ENCODE measurements at places on chromosomes 1 and 21.

- DNase-seq, result no peak
Observed at GRCh38 chr21:34100337-34100736, 27.0 kb downstream of the MRPS6 start.

DNA sequence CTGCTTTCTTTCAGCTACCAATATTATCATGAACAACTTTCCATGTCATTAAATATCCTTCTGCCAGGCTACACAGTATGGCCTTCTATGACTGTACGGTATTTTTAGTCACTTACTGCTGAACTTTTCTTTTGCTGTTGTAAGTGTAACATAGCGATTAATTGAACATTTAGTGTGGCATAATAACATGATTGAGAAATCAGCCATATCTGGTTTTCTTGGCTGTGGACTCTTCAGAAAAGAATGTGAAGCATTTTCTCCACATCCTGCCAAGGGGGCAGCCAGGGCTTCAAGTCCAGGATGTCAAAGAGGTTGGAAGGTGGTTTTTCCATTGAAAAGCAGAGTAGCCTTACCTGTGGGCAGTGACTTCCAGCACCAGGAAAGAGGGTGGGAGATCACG, 8.8 kb upstream of the AHCYL1 start:
- no peak for DNase-seq

DNA sequence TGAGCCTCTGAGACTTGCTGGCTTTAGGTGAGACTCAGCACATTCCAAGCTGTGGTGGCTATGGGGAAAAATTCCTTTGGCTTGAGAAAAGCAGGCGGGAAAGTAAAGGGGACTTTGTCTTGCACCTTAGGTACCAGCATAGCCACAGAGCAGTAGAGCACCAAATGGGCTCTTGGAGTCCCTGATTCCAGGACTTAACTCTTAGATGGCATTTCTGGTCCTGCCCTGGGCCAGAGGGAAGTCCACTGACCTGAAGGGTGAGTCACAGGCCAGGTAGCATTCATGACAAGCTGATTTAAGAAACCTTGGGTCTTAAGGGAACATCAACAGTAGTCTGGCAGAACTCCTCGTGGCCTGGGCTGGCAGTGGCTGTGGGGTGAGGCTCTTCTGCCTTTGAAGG, 344.7 kb downstream of the DUSP10 start:
- DNase-seq, result no peak

DNA sequence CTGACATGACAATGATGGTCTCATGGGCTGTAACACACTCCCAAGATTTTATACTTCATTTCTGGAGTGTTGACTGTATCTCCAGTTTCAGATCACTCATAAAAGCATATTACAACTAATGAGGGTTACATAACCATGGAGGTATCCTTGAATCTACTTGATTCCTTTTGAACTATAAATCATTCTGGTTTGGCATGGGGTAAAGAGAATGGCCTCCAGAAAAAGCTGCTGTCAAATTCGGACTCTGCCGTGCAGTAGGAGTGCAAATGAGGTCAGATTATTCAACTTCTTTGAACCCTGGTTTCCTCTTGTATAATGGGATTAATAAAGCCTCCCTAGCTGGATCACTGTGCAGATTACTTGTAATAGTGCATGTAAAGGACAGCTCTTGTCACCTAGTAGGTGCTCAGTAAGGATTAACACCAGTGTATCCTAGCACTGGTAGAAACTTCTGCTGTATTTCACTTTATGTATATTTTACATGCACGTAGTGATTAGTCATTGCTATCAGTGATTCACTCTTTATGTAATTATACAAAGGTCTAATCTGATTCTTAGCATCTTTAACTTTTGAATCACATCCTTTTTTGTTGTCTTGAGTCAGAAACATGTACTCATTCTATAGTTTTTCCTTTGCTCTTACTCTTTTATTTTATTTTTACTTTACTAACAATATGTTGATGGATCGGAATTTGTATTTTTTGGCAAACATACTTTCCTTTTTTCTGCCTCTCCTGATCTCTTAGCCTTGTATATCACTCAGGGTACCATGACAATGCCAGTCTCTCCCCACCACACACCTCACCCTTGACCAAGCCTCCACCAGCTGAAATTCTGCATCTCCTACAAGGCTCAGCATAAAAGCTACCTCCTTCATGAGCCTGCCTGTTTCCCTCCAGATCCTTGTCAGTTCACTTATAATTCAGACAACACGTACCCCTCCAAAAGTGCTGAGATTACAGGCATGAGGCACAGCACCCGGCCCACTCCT, 3.2 kb downstream of the LRRC8C start:
- DNase-seq, result peak; percentile 52

- no peak for DNase-seq
Observed at GRCh38 chr21:43938751-43939442, 73.2 kb upstream of the TRAPPC10 start.

GRCh38 chr1:154966111-154966510, 4.4 kb downstream of the SHC1 start:
- DNase-seq, result no peak

GRCh38 chr1:153271711-153272110, 12.2 kb downstream of the LORICRIN start:
- DNase-seq, result no peak

DNA sequence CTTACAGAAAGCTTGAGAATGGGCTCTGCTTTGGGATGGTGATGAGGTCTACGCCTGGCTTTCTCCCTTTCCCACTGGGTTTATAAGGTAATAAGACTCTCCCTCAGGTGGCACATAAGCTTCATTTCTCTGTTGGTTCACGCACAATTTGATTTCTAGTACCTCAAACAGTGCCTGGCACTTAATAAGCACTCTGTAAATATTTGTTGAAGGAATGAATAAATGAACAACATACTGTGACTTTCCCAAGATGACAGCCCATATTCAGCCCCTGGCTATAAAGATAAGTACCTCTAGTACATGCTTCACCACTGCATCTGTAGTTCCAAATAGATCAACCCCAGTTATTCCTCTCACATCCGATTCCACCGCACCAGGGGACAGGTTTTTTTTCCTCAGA, 17.8 kb downstream of the COPA start:
- DNase-seq, result no peak

DNA sequence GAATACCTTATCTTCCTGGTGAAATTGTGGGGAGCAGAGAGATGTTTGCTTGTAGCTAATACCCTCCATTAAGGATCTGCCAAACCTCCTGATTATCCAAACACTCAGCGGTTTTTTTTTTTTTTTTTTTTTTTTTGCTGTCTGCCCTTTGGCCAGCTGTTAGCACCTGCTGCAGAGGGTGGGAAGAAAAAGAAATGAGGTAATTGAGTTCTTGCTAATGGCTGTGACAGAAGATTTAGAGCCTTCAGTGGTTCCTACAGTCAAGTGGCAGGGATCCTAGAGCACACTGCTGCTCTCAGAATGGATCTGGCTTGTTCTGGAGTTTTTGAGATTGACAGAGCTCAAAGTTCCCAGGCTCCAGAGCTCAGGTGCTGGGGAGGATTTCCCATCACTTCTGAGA, 342.5 kb downstream of the DISC1 start:
- no peak for DNase-seq

- DNase-seq, result no peak
Observed at GRCh38 chr21:42232176-42232825, 13.4 kb downstream of the ABCG1 start.

- no peak for DNase-seq
Observed at GRCh38 chr1:237004116-237004515, at the start of gene MT1HL1. Gene MT1HL1, minus strand, starts transcription at chr1:237004441. Its CDS starts 69 bp downstream, at chr1:237004372.

DNA sequence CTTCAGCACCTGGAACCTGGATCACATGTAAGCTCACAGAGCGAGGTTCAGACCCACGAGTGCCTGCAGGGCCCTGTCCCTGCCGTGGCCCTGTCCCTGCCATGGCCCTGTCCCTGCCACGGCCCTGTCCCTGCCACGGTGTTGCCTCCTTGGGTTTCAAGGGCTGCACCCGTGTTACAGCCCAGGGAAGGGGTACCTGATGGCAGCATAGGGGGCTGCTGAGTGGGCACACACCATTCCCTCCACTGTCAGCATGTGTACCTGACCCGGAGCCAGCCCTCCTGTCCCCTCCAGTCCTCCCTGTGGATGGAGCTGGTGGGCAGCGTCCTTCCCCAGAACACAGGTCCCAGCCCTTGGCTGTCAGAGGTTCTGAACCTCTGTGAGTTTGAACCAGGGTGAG, 15.3 kb downstream of the DFFB start:
- no peak for DNase-seq

GRCh38 chr1:7549277-7550161, 221.6 kb upstream of the VAMP3 start:
- DNase-seq, result peak; percentile 74

DNA sequence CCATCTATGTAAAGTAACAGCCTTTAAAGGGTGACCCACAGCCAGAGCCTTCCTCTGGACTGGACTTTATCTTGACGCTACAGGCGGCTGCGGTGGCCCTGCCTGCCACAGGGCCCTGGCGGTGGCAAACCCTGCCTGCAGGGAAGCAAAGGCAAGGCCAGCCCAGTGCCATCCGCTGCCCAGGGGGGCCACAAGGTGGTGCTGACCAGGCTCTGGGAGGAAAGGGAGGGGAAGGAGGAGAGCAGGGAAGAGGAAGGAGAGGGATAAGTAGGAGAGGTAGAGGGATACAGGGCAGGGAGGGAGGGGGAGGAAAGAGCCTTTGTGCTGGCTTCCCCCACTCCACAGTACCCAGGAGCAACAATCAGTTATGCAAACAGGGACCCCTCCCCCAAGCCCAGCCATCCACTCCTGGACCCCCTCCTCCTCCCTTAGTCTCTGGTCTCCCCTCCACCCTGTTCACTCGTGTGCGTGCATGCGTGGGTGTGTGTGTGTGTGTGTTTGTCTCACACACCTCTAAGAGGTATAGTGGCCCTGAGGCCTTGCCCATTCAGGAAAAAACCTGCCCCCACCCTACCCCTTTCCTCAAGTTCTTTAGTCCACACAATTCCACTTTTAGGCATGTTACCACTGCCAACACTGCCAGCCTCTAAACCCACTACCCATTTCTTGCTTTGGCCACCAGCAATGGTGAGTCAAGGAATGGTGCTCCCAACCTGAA, 30.3 kb downstream of the SSBP3 start:
- DNase-seq, result no peak

GRCh38 chr1:44346878-44347277, 8.2 kb downstream of the ERI3 start:
- no peak for DNase-seq

GRCh38 chr1:92583821-92584760, 97.4 kb upstream of the GFI1 start:
- DNase-seq, result no peak
